Activated CD4-positive, alpha-beta memory T cell treated with anti-CD3 and anti-CD28 coated beads, Interleukin-2, amount 10 ng/mL, durations not matched to agents 7 days and 5 days (primary cell): ENCODE measurements at places on chromosomes 3 and 15. TPM values are rescaled to one million over a fixed set of nuclear protein-coding genes. Genes with fewer than 3 reads are reported as not detected.

Gene SERPINI1
- total RNA-seq, result 2.9 TPM

Gene ABI3BP
- not detected for total RNA-seq

Gene GOLGA8R
- 4.2 TPM for total RNA-seq

Gene C3orf20
- not detected for total RNA-seq

Gene CLDN16
- total RNA-seq, result not detected

Gene RUBCN
- total RNA-seq, result 46.8 TPM

Gene RTP1
- not detected for total RNA-seq

Gene MST1
- 12.4 TPM for total RNA-seq

Gene ACAD9
- total RNA-seq, result 42.7 TPM

Gene SIDT1
- total RNA-seq, result 23.9 TPM

Gene CD200R1
- total RNA-seq, result 17.6 TPM

Gene ZBTB20
- total RNA-seq, result 8.6 TPM

Gene GOLGA8B
- total RNA-seq, result 252 TPM

Gene GALK2
- 31.5 TPM for total RNA-seq

Gene SAMD7
- total RNA-seq, result not detected

Gene EAF2
- 23.7 TPM for total RNA-seq

Gene TMEM45A
- 1.3 TPM for total RNA-seq

Gene SATB1
- total RNA-seq, result 263 TPM

Gene GNAT1
- total RNA-seq, result not detected

Gene MAGI1
- total RNA-seq, result 0.25 TPM

Gene OR5H6
- not detected for total RNA-seq

Gene RAD18
- 28.6 TPM for total RNA-seq

Gene KNG1
- not detected for total RNA-seq

Gene DNASE1L3
- total RNA-seq, result not detected

Gene POPDC2
- 3.2 TPM for total RNA-seq

Gene PARP9
- total RNA-seq, result 151 TPM

Gene ACTRT3
- total RNA-seq, result 0.58 TPM

Gene CCR2
- total RNA-seq, result 174 TPM

Gene SENP2
- 33.6 TPM for total RNA-seq

Gene MOBP
- not detected for total RNA-seq

Gene TGM4
- not detected for total RNA-seq

Gene TOPAZ1
- total RNA-seq, result not detected

Gene TMEM266
- total RNA-seq, result not detected

Gene UBE2Q2
- total RNA-seq, result 53.7 TPM

Gene TEX55
- total RNA-seq, result not detected

Gene APBA2
- 0.93 TPM for total RNA-seq

Gene CYP8B1
- not detected for total RNA-seq

Gene CAMK2N2
- total RNA-seq, result 0.23 TPM

Gene FRMD5
- total RNA-seq, result not detected

Gene DUOXA2
- not detected for total RNA-seq

Gene CPB1
- total RNA-seq, result not detected

Gene GPX1
- 76.8 TPM for total RNA-seq

Gene KCNMB3
- total RNA-seq, result 0.60 TPM

Gene MAPK6
- 44.9 TPM for total RNA-seq

Gene ZNF609
- total RNA-seq, result 30.0 TPM

Gene DNAH12
- total RNA-seq, result 0.03 TPM

Gene WDR93
- not detected for total RNA-seq

Gene NISCH
- 73.8 TPM for total RNA-seq

Gene PCSK6
- total RNA-seq, result 0.58 TPM

Gene SLC28A2
- not detected for total RNA-seq

Gene MYO5C
- total RNA-seq, result 1.4 TPM

Gene P2RY1
- total RNA-seq, result 0.05 TPM

Gene MEIS2
- total RNA-seq, result not detected

Gene DTX3L
- 135 TPM for total RNA-seq

Gene TMEM158
- not detected for total RNA-seq

Gene SPINT1
- total RNA-seq, result 4.9 TPM

Gene AADAC
- not detected for total RNA-seq

Gene CXCR6
- total RNA-seq, result 53.8 TPM

Gene OTOL1
- total RNA-seq, result not detected

Gene CCK
- not detected for total RNA-seq
